ENCODE measurements at places on chromosomes 1 and 21.

GRCh38 chr1:175757381-175758015, 14.1 kb upstream of the TNR start:
- no peaks in the 10 kb centered on the region for H3K4me1 ChIP-seq
- no peaks in the 10 kb centered on the region for H3K27me3 ChIP-seq
- H3K27ac ChIP-seq: no peak overlapping the region
- DNase-seq: no peak
- H3K4me3 ChIP-seq: no peak overlapping the region
- no peaks in the 10 kb centered on the region for H3K36me3 ChIP-seq

DNA sequence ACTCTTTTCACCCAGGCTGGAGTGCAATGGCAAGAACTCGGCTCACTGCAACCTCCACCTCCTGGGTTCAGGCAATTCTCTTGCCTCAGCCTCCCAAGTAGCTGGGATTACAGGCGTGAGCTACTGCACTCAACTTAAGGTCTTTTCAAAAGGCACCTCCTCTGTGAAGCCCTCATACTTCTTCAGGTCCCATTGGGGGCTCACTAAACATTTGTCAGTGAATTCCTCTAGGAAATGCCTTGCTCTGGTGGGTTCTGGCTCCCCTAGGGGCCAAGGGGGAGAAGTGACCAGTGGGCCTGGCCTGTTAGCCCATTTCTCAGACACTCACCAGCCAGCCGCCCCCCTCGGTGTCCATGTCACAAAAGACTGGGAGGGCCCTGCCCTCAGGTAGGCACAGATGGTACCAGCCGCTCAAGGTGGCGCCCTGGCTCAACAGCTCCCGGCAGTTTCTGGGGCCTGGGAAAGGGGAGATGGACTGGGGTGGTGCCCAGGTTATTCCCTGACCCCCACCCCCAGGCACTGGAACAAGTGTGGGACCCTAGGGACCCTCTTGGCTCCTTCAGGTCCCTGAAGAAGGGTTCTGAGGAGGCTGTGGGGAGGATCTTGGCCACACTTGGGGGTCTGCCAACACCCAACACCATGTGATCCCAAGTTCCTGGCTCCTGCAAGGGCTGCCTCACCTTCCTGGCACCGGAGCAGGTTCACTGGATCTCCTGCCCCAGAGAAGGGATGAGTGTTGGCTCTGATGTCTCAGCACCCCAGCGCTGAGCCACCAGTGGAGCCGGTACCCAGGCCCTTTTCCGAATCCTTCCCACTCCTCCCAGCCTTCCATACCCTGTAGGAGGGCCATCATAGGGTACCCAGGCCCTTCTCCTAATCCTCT, 1.6 kb downstream of the FCN3 start:
- DNase-seq: no peak
- peaks cover 5% of the 10 kb centered on the region for H3K4me1 ChIP-seq
- H3K27ac ChIP-seq: no peak overlapping the region
- no peaks in the 10 kb centered on the region for H3K36me3 ChIP-seq
- H3K27me3 ChIP-seq: no peaks in the 10 kb centered on the region
- H3K4me3 ChIP-seq: no peak overlapping the region

GRCh38 chr1:151832318-151832980, 847 bp upstream of the RORC start:
- peaks cover 47% of the 10 kb centered on the region for H3K4me1 ChIP-seq
- H3K36me3 ChIP-seq: no peaks in the 10 kb centered on the region
- H3K4me3 ChIP-seq: no peak overlapping the region
- H3K27ac ChIP-seq: peak overlapping the region; percentile 99
- H3K27me3 ChIP-seq: no peaks in the 10 kb centered on the region
- DNase-seq: peak; percentile 96

DNA sequence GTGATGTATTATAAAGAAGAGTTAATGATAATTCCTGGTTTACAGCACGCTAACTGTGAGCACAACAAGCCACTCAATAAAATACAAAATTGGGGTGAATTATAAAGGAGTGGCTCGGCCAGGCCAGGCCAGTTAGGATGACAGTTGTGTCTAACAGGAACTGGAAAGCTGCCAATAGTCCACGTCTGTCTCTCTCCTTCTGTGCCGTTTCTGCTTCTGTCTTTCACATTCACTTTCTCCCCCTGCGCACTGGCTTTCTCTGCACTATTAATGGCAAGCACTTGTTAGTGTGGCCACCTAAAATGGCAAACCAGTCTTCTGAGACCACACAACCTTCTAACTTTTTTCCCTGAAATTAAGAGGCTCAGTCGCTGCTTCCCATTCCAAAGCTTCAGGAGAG, 394.3 kb downstream of the NTNG1 start:
- H3K27ac ChIP-seq: no peak overlapping the region
- H3K27me3 ChIP-seq: no peaks in the 10 kb centered on the region
- no peaks in the 10 kb centered on the region for H3K36me3 ChIP-seq
- no peak overlapping the region for H3K4me3 ChIP-seq
- no peak for DNase-seq
- no peaks in the 10 kb centered on the region for H3K4me1 ChIP-seq

GRCh38 chr21:34197561-34197960, 124.2 kb downstream of the MRPS6 start:
- H3K4me3 ChIP-seq: no peak overlapping the region
- peaks cover 14% of the 10 kb centered on the region for H3K4me1 ChIP-seq
- no peak for DNase-seq
- H3K27me3 ChIP-seq: no peaks in the 10 kb centered on the region
- no peaks in the 10 kb centered on the region for H3K36me3 ChIP-seq
- H3K27ac ChIP-seq: no peak overlapping the region

- no peaks in the 10 kb centered on the region for H3K36me3 ChIP-seq
- no peaks in the 10 kb centered on the region for H3K4me1 ChIP-seq
- no peak for DNase-seq
- no peak overlapping the region for H3K27ac ChIP-seq
Observed at GRCh38 chr1:108969346-108969745, 6.1 kb upstream of the CLCC1 start.

GRCh38 chr21:38623552-38623951, 125.3 kb upstream of the ERG start:
- H3K27ac ChIP-seq: no peak overlapping the region
- no peaks in the 10 kb centered on the region for H3K4me1 ChIP-seq
- no peak for DNase-seq
- no peaks in the 10 kb centered on the region for H3K27me3 ChIP-seq
- H3K36me3 ChIP-seq: no peaks in the 10 kb centered on the region

DNA sequence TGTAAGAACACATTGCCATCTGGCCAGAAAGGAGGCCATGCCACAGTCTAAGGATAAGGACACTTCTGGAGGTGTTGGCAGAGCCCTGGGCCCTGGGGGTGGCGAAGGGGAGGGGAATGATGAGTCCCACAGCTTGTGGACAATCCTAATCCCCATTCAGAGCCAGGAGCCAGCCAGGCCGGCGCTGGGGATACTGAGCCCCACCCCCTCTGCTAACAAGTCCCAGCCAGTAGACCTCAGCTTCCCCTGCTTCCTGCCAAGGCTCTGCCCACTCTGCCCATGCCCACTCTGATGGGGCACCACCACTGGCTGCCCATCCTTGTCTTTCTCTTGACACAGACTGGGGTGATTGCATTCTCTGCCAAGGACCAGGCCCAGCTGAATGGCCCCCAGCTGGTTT, 71.9 kb downstream of the NAV1 start:
- peaks cover 28% of the 10 kb centered on the region for H3K4me1 ChIP-seq
- no peaks in the 10 kb centered on the region for H3K27me3 ChIP-seq
- H3K4me3 ChIP-seq: no peak overlapping the region
- no peaks in the 10 kb centered on the region for H3K36me3 ChIP-seq
- H3K27ac ChIP-seq: no peak overlapping the region

DNA sequence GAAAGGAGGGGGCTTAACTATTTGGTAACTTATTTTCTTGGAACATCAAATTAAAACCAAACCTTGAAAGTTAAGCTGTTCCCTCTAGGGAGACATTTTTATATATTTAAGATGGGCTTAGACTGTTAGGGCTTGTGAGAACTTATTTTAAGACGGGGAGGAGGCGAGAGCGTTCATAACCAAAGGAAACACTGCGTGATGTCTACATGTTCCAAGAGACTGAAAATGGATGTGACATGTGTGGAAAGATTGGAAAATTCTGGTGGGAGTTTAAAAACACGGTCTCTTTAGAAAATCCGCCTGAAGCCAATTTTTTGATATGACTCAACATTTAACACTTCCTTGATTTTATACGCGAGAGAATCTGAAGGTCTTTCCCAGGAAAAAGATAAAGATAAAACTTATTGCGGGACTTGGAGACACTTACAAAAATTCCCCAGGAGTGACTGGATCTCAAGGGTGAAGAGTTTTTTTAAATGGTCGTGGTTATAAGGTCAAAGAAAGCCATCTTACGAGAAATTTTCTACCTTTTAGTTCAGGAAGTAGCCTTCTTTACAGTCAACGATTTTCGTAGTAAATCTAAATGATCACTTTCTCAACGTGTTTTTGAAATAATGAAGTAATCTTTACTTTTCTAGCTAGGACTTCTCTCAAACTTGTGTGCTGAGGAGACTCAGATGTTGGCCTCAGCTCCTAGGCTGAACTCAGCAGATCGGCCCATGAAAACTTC, 828 bp downstream of the PNRC2 start:
- DNase-seq: no peak
- peak overlapping the region; percentile 82 for H3K4me3 ChIP-seq
- H3K4me1 ChIP-seq: peaks cover 43% of the 10 kb centered on the region
- H3K36me3 ChIP-seq: peaks cover 33% of the 10 kb centered on the region
- H3K27me3 ChIP-seq: no peaks in the 10 kb centered on the region
- H3K27ac ChIP-seq: peak overlapping the region; percentile 97

- H3K4me3 ChIP-seq: no peak overlapping the region
- H3K27me3 ChIP-seq: no peaks in the 10 kb centered on the region
- no peaks in the 10 kb centered on the region for H3K36me3 ChIP-seq
- no peak overlapping the region for H3K27ac ChIP-seq
- DNase-seq: no peak
- no peaks in the 10 kb centered on the region for H3K4me1 ChIP-seq
Observed at GRCh38 chr1:222769971-222770620, 33.1 kb downstream of the FAM177B start.

- H3K27me3 ChIP-seq: no peaks in the 10 kb centered on the region
- H3K4me3 ChIP-seq: no peak overlapping the region
- H3K36me3 ChIP-seq: peaks cover 26% of the 10 kb centered on the region
- peaks cover 21% of the 10 kb centered on the region for H3K4me1 ChIP-seq
- no peak overlapping the region for H3K27ac ChIP-seq
Observed at GRCh38 chr1:11281518-11282331, 8.7 kb downstream of the UBIAD1 start.

GRCh38 chr1:241473026-241473425, 46.5 kb downstream of the FH start:
- H3K4me3 ChIP-seq: no peak overlapping the region
- no peaks in the 10 kb centered on the region for H3K4me1 ChIP-seq

Measured in gastrocnemius medialis (tissue), 4 donors.